ENCODE measurements at places on chromosomes 6 and 20.

- DNase-seq = no peak
These were observed 98.4 kb upstream of the KCNG1 start for GRCh38 chr20:51121272-51121671.

GRCh38 chr20:49676581-49677291 lies 36.9 kb downstream of the B4GALT5 start:
- DNase-seq = peak; percentile 86

GRCh38 chr6:117304446-117304845 lies 39.1 kb downstream of the VGLL2 start:
- no peak for DNase-seq

DNA sequence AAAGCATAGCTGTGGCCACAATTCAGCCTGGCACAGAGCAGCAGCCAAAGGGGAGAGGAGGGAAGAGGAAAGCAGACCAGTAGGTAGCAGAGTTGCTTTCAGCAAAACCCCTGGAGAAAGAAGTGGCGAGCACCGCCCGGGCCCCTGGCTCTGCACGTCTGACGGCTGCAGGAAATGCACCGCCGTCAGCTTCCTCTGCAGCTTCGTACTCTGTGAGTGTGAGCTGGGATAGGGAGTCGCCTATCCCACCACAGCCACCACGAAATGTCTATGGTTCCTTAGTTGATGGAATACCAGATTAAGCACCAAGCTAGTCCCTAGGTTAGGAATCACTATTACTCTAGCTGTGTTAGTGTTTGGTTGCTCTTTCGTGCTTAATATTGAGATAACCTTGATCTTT lies 79.9 kb upstream of the NAA20 start:
- no peak for DNase-seq

DNA sequence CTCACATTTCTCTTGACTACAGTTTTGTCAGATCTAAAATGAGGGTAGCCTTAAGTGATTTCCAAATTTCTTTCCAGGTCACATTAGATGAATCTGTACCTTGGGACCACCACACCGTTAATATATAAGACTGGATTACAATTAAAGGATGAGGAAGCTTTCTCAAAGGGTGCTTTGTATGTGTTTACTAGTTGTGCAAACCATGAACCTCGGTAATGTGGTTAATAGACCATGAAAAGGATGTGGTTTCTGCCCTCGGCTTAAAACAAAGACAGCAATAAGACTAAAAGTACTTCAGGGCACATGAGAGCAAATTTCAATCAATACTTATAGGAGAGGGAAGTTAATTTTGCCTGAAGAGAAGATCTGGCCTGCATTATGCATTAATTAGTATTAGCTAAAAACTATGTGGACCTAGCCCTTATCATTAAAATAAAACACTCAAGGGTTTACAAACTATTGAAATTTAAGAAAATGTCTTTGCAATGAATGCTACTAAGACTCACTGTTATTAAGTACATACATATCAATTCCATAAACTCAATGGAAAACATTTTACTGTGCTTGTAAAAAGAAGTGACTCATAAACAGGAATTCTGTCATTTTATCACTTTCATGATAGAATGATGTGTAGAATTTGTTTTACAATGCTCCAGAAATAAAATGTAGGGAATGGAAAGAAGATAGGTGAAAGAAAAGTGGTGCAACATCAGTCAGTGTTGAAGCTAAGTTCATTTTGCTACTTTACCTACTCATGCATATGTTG lies 936 bp upstream of the TMX4 start:
- peak; percentile 48 for DNase-seq

DNA sequence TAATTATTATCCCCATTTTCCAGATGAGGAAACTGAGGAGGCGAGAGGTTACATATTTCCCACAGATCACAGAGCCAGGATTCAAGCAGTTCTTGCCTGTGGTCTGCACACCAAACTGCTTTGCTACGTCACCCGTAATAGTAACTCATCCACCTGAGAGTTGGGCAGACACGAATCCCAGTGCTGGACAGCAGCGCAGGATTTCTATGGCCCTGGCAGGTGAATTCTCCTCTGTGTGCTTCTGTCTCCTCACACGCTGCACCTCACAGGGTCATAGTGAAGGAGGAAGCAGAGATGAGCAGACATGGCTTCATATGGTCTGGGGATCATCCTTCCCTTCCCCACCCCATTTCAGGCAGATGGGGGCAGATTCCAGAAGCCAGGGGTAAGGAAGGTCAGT lies 127.0 kb upstream of the LRFN2 start:
- DNase-seq = no peak

GRCh38 chr6:55777469-55777868 lies 97.9 kb downstream of the BMP5 start:
- DNase-seq = peak; percentile 34

GRCh38 chr6:109222848-109223247 lies 127.5 kb downstream of the CEP57L1 start:
- no peak for DNase-seq
